ENCODE measurements at places on chromosomes 1 and 21.

DNA sequence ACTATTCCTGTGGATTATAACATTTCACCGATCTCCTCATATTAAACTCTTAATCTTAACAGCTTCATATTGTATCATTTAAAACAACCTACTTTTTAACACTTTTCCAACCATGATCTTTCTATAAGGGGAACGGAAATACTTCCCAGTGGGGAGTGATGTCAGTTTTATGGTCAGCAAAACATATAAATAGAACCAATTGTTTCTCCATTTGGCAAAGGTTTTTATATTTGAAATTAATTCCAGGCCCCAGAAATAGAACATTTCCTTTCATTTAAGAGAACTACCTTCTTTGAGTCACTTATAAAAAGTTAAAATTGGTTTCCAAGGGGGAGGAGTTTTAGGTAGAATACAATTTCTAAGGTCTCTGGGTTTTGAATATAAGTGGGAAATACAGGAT, 189.6 kb downstream of the TGFBR3 start:
- DNase-seq: no peak

DNA sequence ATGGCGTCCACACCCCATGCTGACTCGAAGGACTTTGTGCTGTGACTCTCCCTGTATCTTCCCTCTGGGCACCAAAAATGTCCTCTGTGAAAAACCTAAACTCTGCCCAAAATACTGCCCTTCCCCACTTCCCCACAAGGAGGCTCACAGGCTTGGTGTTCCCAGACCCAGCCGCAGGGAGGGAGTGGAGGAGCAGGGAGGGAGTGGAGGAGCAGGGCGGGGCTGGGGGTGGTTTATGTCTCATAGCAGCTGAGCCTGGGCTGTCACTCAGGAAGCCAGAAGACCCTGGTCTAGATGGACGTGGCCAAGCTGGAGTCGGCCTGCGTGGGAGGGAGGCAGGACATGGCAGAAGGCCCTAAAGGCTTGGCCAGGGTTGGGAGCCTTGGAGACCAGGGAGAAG, 461.7 kb downstream of the PTPRU start:
- DNase-seq: no peak

GRCh38 chr1:155981266-155982088, 3.1 kb upstream of the ARHGEF2 start:
- DNase-seq: no peak

- DNase-seq: no peak
These were observed 10.8 kb downstream of the RPS6KA1 start for GRCh38 chr1:26540351-26540750.

GRCh38 chr1:54324251-54325140, 81.7 kb downstream of the SSBP3 start:
- DNase-seq: no peak

DNA sequence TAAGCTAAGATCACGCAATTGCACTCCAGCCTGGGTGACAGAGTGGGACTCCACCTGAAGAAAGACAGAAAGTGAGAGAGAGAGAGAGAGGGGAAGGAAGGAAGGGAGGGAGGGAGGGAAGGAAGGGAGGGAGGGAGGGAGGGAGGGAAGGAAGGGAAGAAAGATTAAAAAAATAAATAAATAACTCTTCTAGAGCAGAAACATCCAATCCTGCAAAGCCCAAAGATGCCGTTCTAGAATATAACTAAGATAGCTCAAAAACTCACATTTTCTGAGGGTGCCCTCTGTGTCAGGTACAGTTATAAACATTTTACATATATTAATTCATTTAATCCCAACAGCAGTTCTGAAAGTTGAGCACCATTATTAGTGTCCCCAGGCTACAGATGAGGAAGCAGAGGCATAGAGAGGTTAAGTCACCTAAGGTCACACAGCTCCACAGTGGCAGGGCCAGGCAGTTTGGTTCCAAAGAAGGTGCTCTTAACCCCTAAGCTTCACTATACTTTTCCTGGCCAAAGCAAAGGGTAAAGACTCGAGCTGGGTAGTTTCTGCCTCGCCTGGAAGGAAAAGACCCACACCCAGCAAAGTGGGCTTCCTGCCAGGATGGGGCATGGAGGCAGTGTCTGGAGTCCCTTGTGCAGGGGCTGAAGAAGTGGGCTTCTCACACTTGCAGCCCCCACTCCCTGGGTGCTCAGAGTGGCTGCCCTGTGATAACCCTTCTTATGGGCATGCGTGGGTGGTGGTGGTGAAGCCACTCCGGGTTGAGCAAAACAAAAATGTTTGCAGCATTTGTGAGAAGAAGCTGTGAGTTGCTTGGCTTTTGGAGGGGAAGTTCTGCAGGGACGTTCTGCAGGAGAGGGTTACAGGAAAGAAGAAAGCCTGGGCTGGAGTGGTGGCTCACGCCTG, 7.9 kb upstream of the PIK3CD start:
- no peak for DNase-seq

- peak; percentile 89 for DNase-seq
These were observed 15.3 kb downstream of the SEMA6C start for GRCh38 chr1:151130987-151131586.

GRCh38 chr1:226427131-226427530, 19.2 kb upstream of the PARP1 start:
- peak; percentile 33 for DNase-seq

DNA sequence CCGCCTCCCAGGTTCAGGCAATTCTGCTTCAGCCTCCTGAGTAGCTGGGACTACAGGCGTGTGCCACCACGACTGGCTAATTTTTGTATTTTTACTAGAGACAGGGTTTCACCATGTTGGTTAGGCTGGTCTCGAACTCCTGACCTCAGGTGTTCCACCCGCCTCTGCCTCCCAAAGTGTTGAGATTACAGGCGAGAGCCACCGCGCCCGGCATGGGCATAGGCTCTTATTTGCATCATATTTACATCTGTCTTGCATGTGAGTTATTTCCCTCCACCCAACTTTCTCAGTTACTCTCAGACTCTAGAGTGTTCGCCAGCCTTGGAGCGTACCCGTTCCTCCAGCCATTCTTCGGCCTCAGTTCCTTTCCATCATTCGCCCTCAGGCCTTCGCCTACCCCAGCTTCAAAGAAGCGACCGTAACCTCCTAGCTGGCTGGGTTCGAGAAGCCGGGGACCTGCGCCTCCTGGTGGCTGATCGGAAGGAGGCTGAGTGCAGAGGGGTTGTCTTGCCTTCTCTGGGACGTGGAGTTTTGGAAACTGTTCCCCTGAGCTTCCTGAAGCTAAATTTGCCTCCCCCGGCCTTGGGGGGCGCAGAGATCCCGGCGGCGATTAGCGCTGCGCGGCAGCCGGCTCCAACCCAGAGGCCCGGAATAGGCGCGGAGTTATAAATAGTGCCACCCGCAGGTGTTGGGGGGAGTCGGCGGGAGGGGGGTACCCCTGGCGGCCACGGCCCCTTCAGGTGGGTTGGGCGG, 3.6 kb upstream of the ZBTB7B start:
- peak; percentile 81 for DNase-seq

DNA sequence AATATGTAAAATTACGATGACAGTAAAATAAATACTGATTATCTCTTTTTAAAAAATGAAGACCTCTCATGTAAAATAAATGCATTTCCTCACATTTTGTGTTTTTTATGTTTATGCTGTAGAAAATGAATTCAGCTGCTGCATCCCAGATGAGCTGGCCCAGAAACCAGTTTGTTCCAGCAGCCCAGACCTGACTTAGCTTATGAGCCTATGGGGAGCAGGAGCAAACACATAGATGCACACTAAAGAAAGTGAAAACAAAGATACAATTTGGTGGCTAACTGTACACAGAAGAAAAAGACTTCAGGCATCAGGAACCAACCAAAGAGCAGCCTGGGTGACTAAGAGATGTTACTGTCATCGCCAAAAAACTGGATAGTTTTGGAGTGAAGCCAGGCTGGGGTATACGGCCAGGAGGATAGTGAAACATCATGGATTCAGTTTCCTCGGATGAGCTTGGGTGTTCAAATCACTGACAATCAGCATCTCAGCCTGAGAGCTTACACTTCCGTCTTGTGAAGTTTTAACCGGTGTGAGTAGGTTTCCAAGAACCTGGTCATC, 113.9 kb upstream of the BACE2 start:
- no peak for DNase-seq

DNA sequence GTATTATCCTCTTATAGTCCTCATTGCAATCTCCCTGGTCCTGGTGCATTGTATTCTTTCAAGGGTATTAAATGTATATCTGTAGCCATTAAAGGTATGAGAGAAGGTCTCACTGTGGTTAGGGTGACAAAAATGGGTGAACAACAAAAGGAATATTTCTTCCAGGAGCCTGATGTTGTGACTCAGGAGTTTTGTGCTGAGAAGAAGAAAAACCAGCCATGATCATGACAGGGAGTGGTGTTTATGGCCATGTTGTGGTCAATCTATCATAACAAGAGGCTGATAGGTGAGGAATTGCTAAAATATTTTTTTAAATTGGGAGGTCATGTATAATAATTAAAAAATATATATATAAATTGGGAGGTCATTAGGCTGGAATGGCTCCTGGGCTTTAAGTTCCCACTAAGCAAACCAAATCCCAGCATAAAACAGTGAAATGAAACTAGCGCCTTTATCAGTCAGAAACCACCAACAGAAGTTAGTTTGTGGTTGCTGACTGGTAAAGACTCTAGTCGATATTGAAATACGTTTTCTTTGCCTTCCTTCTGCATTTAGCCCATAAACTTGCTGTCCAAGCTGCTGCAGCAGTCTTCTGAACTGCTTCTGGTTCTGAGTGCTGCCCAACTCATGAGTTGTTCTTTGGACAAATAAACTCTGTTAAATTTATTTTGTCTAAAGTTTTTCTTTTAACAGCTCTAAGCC, 60.3 kb downstream of the TBX19 start:
- DNase-seq: no peak

GRCh38 chr1:233945573-233945972, 41.1 kb downstream of the SLC35F3 start:
- no peak for DNase-seq

GRCh38 chr1:200345520-200345919, 64.3 kb downstream of the ZNF281 start:
- no peak for DNase-seq

GRCh38 chr1:73452522-73452921, 745.5 kb downstream of the LRRIQ3 start:
- no peak for DNase-seq

DNA sequence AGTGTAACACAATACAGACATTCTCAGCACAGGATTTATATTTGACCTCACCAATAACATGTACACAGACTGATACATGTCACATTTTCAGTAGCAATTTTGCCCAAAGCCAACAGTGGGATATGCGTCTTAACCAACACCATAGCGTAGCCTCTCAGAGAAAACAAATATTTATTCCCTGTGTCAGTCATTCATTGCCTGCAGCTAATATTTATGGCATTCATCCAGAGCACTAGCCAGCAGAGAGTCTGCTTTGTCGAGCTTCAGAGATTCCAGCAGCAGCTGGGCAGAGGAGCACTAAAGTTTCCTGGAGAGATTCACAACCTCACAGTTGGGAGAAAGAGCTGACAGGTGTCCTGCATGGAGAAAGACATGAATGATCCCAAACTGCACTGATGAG, 400.7 kb upstream of the DAB1 start:
- no peak for DNase-seq

- no peak for DNase-seq
These were observed 206.3 kb downstream of the FOXD2 start for GRCh38 chr1:47644212-47644573.

GRCh38 chr1:78645723-78646122, 3.9 kb upstream of the IFI44 start:
- DNase-seq: no peak

GRCh38 chr1:202951437-202951836, 6.7 kb downstream of the ADIPOR1 start:
- no peak for DNase-seq

DNA sequence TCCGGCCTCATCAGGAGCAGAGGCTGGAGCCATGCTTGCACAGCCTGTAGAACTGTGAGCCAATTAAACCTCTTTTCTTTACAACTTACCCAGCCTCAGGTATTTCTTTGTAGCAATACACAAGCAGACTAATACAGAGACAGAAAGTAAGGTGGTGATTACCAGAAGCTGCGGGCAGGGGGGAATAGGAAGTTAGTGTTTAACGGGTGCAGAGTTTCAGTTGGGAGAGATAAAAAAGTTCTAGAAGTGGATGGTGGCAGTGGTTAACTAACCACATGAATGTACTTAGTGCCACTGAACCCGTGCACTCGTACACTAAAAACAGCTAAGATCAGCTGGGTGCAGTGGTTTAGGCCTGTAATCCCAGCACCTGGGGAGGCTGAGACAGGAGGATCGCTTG, 80.4 kb upstream of the TARDBP start:
- DNase-seq: no peak

GRCh38 chr1:208917723-208918122, 665.8 kb upstream of the CAMK1G start:
- no peak for DNase-seq

- no peak for DNase-seq
These were observed 44.8 kb downstream of the USP25 start for GRCh38 chr21:15774590-15774989.

GRCh38 chr1:154115180-154115579, 39.7 kb downstream of the NUP210L start:
- DNase-seq: no peak

GRCh38 chr1:101290922-101291561, 54.2 kb downstream of the S1PR1 start:
- no peak for DNase-seq

DNA sequence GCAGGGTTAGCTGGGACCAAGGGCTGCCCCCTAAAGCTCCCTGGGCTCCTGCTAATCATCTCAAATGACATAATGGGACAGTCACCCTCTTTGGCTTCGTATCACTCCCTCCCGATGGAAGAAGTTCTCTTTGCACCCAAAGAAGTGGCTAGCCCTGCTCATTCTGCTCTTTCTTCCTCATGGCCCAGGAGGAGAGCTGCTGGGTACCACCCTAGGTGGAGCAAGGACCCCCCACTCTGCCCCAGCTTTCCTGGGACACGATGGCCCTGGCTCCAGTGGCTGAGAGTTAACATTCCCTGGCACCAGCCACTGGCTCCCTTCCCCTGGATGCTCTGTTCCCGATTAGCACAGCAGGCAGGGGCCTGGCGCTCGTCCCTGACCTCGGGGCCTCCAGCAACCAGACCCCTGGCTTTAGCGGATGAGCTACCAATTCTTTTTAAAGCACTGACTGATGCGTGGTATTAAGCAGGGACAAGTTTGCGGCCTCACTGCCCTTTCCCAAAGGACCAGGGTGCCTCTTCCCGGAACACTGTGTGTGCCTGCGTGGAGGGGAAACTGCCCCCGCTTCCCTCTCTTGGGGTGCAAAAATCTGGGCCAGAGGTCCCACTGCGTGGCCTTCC, 1.2 kb downstream of the MYOM3 start:
- no peak for DNase-seq

GRCh38 chr1:229109320-229109761, 161.6 kb upstream of the RAB4A start:
- no peak for DNase-seq

- DNase-seq: no peak
These were observed 1133.1 kb downstream of the PLA2G4A start for GRCh38 chr1:187961895-187962294.

GRCh38 chr1:195898924-195899323, 709.3 kb downstream of the KCNT2 start:
- no peak for DNase-seq

DNA sequence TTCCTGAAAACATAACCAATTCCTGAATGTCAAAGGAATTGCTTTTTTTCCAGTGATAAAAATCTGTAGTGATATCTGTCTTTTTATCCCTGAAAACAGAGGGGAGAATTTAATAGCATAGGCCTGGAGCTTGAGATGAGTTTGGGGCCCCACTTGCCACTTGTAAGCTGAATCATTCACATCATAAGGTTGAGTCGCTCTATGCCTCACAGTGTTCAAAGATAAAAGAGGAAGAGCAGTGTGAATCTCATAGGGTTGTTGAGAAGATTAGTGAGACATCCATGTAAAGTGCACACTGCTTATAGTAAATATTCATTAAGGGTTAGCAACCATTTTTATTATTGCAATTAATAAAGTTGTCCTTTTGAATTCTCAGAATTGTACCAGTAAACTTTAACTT, 271.3 kb downstream of the DNM3 start:
- DNase-seq: no peak

- DNase-seq: no peak
These were observed 18.8 kb upstream of the TIPRL start for GRCh38 chr1:168159979-168160378.
